Stimulated activated CD8-positive, alpha-beta memory T cell treated with anti-CD3 and anti-CD28 coated beads, Interleukin-4, amount 100 ng/mL, for 48 hours (primary cell): ENCODE measurements at places on chromosomes 11 and 22.

DNA sequence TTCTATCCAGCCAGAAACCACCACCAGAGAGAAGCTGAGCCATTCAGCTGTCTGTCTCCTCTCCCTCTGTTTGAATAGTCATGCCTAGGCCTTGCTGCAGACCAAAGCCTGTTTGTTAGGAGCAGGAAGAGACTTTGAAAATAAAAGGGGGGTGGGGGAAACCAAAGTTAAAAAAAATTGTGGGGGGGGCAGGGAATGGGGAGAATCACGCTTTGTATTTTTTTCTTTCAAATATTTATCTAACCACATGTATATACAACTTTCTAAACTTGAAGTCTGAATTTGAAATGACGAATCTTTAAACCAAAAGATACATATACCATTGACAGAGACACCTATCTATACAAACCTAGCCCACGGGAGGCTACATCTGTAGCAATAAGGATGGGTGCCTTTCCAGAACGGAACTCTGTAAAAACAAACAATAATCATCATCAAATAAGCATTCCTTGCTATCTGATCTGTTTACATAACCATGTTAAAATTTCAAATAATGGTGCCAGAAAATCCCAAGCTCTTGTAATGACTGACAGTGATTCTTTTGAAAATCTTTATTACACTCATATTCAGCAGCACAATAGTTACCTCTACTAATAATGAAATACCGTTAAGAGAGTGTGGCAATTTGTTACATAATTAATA lies 14.3 kb downstream of the DDX17 start:
- DNase-seq, result no peak

GRCh38 chr11:105827906-105828305 lies 194.1 kb downstream of the MSANTD4 start:
- DNase-seq, result no peak

DNA sequence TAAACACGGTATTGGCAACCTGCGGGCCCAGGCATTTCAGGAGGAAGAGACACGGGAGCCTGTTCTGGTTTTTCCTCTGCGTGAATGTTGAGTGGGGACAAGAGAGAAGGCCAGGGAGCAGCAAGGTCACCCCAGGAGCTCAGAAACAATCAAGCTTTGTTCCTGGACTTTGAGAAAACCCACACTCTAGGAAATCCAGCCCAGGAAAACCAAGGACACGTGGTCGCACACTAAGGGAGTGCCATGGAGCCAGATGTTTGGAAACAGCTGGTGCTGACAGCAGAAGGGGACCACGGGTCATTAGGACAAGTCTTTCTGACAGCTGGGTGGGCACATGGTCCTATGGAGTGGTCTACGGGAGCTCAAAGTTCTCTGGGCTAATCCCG lies 44.1 kb downstream of the MYH9 start:
- DNase-seq, result no peak

- no peak for DNase-seq
These were observed 58.7 kb downstream of the FDX1 start for GRCh38 chr11:110488446-110488845.

DNA sequence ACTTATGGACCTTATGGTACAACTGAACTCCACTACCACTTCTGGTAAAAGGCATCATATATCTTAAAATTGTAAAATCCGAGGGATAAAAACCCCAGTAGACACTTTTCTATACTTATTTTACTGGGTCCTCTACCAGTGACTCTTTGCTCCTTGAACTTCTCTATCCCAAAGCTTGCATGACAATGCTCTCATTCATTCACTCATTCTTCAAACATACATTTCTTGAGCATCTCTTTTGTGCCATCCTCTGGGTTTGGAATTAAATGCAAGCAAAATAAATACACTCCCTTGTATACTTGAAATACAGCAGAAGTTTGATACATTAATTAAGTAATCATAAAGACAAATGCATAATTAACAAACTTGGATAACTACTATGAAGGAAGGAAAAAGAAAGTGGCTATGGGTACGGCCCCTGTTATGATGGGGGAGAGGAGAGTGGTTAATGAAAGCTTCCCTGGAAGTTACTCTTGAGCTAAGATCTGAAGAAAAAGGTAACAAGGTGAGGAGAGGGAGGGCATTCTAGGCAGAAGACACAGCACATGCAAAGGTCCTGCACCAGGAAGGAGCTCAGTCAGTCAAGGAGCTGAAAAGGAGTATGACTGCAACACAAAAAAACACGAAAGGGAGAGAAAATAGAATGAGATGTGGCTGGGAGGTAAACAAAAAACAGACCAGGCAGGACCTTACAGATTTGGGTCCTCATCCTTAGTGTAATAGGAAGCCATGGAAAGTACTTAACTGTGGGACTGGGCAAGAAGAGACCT lies 8.0 kb downstream of the MPZL3 start:
- no peak for DNase-seq

- DNase-seq, result no peak
These were observed 41.8 kb downstream of the LIF start for GRCh38 chr22:30204742-30205111.

DNA sequence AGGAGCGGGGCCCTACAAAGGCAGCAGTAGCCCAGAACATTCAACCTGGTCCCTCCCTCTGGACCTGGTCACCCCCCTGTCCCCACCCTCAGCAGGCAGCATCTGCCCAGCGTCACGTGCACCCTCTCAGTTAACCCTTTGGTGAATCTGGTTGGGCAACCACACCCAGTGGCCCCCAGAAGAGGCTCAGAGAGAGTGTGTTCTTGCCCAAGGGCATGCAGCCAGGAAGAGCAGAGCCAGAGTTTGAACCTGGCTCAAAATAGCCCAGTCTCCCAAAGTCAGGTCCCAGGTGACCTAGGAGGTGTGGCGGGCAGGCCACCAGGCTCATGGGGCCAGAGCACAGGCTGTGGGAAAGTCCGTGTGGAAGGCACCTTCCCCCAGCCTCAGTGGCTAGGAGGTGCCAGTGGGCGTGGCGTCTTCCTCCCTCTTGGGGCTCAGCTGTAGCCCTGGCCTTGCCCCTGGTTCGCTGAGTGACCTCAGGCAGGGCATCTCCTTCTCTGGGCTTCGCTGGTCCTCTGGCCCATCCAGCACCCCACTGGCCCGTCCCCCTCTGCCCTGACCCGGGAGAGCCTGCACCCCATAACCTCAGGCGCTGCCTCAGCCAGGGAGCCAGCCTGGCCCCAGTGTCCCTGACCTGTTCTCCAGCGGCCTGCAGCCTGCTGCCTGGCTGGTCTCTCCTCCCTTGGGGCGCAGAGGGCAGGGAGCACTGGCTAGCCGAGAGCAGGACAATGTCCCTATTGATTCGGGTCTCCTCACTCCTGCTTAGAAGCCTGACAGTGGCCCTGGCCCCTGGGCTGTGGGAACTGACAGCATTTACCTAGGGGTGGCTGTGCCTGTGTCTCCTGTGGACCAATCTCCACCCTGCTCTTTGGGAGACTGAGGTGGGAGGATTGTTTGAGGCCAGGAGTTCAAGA lies 7.0 kb downstream of the ALDH3B1 start:
- no peak for DNase-seq

GRCh38 chr11:35800970-35801953 lies 138.7 kb downstream of the TRIM44 start:
- no peak for DNase-seq

DNA sequence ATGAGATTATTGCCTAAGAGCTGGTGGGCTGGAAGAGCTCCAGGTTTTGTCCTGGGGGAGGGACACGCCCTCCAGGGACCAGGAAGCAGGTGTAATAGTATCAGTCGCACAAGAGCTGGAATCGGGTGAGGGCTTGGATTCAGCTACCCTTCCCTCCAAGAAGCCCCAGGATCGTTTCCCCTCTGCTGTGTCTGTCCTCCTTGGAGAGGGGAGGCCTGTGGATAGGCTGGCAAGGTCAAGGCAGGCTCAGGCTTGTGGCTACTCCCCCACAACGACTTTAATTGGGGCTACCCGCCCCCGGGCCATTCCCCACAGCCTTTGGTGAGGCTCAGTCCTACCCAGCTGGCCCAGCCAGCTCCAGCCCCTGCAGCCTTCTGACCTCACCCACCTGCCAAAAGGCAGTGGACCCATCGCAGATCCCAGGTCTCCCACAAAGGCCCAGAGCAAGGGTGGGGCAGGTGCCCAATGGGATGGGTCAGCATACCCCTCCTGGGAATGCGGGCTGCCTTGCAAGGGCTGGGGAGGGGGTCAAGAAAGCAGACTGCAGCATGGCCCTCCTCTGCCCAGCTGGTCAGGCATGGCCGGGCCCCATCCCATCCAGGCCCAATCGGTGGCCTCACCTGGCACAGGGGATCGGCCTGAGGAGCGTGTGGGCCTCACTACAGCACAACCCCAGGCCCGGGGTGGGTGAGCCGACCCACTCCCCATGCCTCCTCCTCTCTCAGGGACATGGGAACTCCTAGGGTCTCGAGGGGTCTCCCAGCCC lies 1.0 kb downstream of the CTSD start:
- DNase-seq, result no peak

GRCh38 chr11:118533769-118534729 lies 3.1 kb downstream of the TMEM25 start:
- DNase-seq, result no peak

- DNase-seq, result no peak
These were observed 126.0 kb upstream of the TTC12 start for GRCh38 chr11:113188371-113188834.

DNA sequence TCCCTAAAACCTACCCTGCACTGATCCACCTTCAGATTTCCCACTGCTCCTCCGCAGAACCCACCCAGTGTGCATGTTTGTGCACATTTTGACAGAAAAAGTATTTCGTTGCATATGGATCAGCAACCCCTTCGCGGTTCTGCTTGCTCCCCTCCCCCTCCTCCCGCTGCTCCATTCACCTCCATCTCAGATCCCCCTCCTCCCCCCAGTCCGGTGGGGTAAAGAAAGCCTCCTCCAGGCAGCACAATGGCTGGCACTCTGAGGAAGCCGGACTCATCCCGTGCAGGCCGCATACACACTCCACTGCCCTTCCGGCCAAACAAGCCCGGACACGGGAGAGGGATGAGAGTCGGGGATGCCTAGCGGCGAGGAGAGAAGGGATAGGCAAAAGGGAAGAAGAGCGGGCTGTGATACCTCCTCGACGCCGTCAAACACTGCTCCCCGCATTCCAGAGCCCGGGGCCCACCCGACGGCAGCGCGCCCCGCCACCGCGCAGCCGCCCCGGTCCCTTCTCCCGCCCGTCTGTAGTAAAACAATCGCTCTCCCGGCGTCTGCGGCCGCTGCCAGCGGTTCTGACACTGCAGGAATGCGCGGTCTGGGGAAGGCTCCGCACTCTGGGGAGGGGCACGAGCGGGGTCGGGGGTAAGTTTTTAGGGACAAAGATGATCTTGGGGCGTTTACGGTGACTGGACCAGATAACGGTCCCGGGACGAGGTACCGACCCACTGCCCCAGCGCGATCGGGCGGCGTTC lies 915 bp downstream of the FEZ1 start:
- peak; percentile 37 for DNase-seq

GRCh38 chr11:72144807-72145565 lies 9.5 kb downstream of the FOLR3 start:
- DNase-seq, result no peak

GRCh38 chr11:20771681-20772080 lies 102.3 kb downstream of the NELL1 start:
- DNase-seq, result no peak

- DNase-seq, result no peak
These were observed 246.8 kb downstream of the BUD13 start for GRCh38 chr11:116525961-116526495.

DNA sequence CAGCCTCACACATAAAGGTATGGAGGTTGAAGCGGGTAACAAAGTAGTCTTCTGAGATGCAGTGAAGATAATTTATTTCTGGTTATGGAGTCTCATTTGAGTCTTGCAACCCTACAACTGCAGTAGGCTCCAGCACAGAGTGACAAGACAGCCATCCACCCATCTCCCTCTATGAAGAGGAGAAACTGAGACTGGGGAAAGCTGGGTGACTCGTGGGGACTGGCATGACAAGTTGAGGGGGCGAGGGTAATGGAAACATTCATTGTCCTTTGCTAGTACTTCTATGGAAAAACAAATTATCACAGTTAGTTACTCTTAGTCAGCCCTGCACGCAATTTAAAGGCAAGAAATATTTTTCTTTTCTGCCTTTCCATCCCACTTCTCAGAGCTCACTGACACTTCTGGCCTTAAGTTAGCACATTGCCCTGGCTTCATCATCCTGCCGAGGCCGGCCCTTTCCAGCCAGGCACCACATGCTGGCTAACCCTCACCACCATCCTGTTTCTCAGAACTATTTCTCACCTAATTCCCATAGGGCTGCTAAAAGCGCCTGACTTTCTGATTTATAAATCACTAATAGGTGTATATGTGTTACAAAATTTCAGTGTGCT lies 361.1 kb downstream of the ETS1 start:
- peak; percentile 68 for DNase-seq

DNA sequence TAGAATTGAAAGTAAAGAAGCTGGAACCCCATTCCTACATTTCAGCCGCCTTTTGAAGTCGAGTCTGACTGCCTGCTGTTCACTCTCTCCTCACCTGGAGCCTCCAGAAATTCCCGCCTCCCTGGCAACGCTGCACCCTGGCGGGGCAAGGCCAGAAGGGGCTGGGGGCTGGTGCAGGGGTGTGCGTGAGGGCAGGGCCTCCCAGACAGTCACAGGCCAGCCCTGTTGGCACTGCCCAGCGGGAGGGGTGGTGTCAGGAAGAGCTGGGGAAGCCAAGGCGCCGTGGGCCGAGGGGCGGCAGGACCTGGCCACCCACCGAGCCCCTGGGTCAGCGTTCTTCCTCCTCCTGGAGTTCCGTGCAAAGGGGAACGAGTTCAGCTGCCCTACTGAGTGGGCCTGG lies 123.2 kb downstream of the KCNQ1OT1 start:
- DNase-seq, result no peak

- no peak for DNase-seq
These were observed 9.3 kb upstream of the ADAMTS15 start for GRCh38 chr11:130439160-130439519.

DNA sequence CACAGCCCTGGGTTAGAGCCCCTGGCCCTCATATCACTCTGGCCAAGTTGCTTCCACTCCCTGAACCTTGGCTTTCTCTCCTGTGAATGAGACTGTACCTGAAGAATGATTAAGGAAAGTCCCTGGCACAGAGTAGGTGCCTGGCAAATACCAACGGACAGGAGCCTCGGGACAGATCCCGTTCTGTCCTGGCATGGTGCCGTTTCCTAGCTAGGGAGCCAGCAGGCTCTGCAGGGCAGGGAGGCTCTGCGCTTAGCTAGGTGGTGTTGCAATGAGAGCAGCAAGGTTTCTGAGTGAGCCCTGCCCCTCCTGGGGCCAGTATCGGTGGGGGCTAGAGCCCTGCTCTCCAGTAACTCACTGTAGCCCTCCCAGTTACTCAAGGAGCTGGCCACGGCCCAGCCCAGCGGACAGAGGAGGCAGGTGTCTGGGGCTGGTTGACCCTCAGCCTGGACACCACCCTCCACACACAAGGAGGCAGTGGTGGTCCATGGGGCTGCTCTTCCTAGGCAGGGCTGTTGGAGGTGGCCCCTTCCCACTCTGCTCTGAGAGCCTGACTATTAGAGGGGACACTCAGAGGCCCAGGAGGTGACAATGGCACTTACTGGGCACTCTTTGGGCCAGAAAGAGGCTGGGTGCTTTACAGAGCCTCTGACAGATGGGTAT lies 74.4 kb downstream of the NFAM1 start:
- DNase-seq, result no peak

- no peak for DNase-seq
These were observed 23.7 kb downstream of the PDHX start for GRCh38 chr11:34940026-34940677.

- no peak for DNase-seq
These were observed 142.4 kb downstream of the APIP start for GRCh38 chr11:34773826-34774225.

GRCh38 chr11:27904358-27905055 lies 203.4 kb downstream of the KIF18A start:
- no peak for DNase-seq
